ENCODE measurements at places on chromosomes 6 and 20. TPM values are rescaled to one million over a fixed set of nuclear protein-coding genes. Genes with fewer than 3 reads are reported as not detected.
A peak's percentile ranks its signal among the peaks of the same experiment; 100 is the strongest.

GJA10 gene
- not detected for total RNA-seq

NCOA6 gene
- total RNA-seq: 24.4 TPM

FOXC1 gene
- 7.6 TPM for total RNA-seq

HLA-DQB1 gene
- 21.5 TPM for total RNA-seq

PET117 gene
- 15.0 TPM for total RNA-seq

ASIP gene
- not detected for total RNA-seq

- no peak for DNase-seq
Observed at GRCh38 chr20:13432126-13432525, 206.6 kb downstream of the TASP1 start.

DNA sequence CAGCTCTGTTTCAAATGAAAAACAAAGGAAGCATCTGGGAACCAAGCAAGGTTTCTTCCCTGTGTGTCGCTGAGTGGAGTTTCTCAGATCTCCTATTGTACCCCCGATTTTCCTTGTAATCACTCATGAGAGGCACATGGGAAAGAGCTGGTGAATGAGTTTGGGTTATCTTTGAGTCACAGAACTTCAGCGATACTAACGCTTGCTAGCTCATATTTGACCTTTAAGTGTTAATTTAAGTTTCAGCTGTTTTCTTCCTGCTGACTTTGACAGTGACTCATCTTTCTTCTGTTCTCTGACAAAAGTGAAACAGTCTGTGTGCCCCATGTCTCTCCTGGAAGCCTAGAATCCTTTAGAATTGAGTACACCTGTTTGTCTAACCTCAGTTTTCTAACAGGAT lies 261.1 kb upstream of the RGS17 start:
- DNase-seq: no peak

DNA sequence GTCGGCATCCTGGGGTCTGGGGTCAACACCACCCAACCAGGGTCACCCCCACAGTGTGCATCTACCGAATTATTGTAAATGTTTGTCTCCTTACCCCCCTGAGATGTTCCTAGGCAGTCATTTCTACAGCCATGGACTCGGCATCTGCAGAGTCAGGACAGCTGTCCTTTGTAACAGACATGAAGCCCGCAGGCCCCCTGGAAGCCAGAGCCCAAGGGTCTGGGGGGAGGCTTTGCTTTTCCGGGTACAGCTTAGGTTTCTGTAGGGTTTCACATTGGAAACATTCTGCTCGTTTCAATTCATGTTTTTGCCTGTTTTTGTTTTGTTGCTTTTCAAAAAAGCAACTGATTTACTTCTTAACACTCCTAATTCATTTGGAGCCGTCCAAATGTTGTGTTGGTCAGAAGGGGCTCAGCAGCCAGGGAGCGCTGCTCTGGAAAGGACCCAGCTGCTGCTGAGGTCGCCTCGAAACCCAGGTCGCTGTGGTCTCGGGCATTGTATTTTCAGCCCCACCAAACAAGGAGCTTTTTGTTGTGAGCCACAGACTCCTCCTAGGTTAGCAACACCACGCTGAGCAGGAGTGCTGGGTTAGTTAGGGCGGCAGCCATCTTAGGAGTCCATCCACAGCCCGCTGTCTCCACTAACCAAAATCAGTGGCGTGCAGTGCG lies 160.4 kb downstream of the TMEM242 start:
- no peak for DNase-seq

- peak; percentile 73 for DNase-seq
Observed at GRCh38 chr20:37523012-37523391, 2.0 kb downstream of the NNAT start.

GRCh38 chr6:162261598-162261997 lies 466.0 kb downstream of the PRKN start:
- DNase-seq: no peak

DNA sequence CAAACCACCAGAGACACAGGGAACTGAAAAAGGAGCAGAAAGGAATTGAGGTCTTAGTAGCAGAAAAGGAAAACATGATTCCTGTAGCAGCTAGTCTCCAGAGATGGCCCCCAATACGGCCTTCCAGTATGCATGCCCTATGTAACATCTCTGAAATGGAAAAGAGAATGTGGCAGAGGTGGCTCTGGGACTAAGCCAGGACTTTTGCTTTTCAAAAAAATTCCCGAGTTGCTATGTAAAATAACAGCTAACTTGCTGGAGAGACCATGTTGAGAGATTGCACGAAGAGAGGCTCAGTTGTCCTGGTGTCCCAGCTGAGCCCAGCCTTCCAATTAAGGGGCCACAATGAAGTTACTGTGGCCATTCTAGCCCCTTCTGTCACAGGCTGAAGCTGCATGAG lies 27.7 kb downstream of the IL20RA start:
- no peak for DNase-seq

All from mesenteric fat pad (tissue), 1 donor.